ENCODE measurements at places on chromosomes 5 and 9. TPM values are rescaled to one million over a fixed set of nuclear protein-coding genes. Genes with fewer than 3 reads are reported as not detected.

The PCDHGC5 gene
- 0.30 TPM for total RNA-seq

The TJP2 gene
- total RNA-seq: 70.9 TPM

The MSMP gene
- total RNA-seq: not detected

The PCDHB14 gene
- total RNA-seq: not detected

Measured in bronchus fibroblast of lung (primary cell).